ENCODE measurements at places on chromosomes 1 and 21. TPM values are rescaled to one million over a fixed set of nuclear protein-coding genes. Genes with fewer than 3 reads are reported as not detected.

The WNT4 gene
- not detected for total RNA-seq

The FOXO6 gene
- not detected for total RNA-seq

The OR2L13 gene
- total RNA-seq: not detected

The DLGAP3 gene
- not detected for total RNA-seq

- no peak for DNase-seq
Measured at GRCh38 chr1:24897263-24898151, 32.6 kb downstream of the RUNX3 start.

DNA sequence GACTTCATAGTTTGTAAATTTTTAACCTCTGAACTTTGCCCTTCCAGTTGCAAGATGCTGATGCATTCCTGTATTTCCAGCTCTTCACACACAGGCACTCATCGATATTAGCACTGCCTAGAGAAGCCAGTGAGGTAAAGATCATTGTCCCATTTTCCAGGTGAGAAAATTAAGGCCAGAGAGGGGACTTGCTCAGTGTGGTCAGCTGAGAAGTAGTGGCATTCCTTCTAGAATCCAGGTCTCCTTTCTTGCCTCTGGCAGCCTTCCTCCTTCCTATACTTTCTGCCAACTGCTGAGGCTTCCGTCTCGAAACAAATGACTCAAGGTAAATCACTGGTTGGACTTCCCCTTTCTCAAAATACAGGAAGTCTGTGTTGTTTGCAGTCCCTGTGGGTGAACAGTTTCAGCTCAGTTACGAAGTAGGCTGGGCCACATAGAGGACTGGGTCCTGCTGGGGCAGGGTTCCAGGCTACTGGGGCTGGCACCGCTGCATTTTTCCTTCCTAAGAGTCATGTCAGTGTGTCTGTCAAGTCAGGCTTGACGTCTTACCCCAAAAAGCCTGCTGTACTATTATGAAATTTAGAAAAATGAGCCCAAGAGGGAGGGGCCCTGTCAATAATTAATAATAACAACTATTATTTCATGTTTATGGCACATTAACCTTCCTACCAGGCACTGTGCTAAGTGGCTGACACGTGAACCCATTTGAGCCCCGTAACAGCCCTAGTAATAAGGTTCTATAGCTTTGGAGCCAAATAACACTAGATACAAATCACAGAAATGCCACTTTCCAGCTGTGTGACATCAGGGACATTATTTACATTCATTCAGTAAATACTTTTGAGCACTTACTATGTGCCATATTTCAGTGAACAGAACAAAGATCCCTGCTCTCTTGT is 16.6 kb upstream of the RNF19B start:
- peak; percentile 90 for DNase-seq

GRCh38 chr1:230073371-230074035 is 6.5 kb downstream of the GALNT2 start:
- no peak for DNase-seq

GRCh38 chr1:103541431-103541830 is 15.9 kb downstream of the RNPC3 start:
- no peak for DNase-seq

DNA sequence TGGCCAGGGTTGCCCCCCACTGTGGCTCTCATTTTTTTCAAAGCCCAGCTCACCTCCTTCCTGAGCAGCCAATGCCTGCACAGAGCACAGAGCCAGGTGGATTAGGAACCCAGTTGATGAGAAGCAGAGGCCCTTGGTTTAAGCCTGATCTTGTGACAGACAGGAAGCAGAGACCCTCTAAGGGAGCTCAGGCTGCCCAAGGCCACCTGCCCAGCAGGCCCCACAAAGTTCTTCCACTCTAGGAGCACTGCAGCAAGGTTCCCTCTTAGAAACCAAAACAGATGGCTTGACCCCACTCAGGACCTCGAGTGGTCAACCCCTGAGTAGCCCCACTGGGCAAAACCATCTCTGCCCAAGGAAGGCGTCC is 25.5 kb upstream of the PRSS38 start:
- DNase-seq: no peak

All from fibroblast of the aortic adventitia (primary cell).